Activated CD4-positive, alpha-beta memory T cell treated with anti-CD3 and anti-CD28 coated beads for 36 hours (primary cell): ENCODE measurements at places on chromosomes 16 and 17.
A peak's percentile ranks its signal among the peaks of the same experiment; 100 is the strongest.

- DNase-seq, result no peak
Measured at GRCh38 chr17:36127911-36128310, 24.3 kb downstream of the CCL4 start.

DNA sequence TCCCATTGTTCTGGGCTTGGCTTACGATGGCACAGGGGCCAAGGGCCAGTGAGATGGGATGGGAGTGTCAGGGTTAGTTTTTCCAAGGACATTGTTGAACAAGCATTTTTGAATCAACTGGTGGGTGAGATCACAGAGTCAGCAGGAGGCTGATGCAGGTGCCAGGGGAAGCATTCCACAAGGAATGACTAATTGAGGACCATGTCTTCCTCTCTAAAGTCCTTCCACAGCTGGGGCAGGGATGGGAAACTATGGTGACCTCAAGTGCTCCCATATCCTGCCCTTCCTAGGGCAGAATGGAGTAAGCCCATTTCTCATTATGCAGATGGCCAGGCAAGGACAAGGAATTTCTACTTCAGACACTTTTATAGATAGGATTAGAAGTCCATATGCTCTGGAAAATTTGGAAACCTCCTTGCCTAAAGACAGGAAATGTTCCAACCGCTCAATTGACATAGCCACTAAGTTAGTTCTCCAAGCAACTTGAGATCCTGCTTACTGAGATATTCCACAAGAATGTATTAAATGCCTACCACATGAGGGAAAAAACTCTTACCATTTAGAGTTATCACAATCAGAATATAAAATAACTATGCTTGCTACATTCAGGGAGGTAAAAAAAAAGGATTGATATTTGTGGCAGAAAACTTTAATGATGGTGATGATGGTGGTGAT lies 21.2 kb upstream of the ENGASE start:
- DNase-seq, result no peak

GRCh38 chr16:69143116-69143515 lies 10.7 kb downstream of the UTP4 start:
- no peak for DNase-seq

GRCh38 chr16:81457326-81458133 lies 12.9 kb downstream of the CMIP start:
- DNase-seq, result no peak

GRCh38 chr17:61809816-61810392 lies 53.4 kb downstream of the BRIP1 start:
- no peak for DNase-seq

DNA sequence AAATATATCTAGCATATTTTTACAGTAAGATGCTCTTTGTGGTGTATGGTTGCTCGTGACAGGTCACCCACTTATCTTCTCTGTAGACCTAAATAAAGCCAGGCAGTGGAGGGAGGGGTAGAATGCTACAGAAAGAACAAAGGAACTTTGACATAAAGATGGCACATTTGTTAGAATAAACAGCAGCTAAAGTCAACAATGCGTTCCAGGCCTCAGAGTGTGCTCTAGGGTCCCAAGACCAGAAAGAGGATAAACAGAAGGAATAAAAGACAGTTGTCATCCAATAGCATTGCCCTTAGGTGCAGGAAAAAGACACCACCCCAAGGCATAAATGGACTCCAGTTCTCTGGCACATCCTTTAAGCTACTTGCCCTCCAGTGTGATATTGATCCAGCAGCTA lies 523.0 kb upstream of the CDH11 start:
- DNase-seq, result no peak

GRCh38 chr17:67246653-67247415 lies 1.8 kb upstream of the HELZ start:
- DNase-seq, result peak; percentile 65

DNA sequence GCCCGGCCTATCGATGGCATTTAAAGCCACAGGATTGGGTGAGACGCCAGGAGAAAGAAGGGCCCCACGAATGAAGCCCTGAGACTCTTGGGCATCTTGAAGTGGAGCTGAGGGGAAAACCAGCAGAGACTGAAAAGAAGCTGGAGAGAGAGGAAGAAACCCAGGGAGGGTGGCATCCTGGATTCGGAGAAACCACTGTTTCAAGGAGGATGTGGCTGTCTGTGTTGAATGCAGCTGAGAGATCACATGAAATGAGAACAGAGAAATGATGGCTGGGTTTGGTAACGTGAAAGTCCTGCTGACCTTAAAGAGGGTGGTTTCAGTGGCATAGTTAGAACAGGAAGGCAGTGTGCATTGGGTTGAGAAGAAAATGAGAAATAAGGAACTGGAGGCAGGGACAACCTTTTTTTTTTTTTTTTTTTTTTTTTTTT lies 3.8 kb downstream of the TNFSF12 start:
- DNase-seq, result peak; percentile 62

DNA sequence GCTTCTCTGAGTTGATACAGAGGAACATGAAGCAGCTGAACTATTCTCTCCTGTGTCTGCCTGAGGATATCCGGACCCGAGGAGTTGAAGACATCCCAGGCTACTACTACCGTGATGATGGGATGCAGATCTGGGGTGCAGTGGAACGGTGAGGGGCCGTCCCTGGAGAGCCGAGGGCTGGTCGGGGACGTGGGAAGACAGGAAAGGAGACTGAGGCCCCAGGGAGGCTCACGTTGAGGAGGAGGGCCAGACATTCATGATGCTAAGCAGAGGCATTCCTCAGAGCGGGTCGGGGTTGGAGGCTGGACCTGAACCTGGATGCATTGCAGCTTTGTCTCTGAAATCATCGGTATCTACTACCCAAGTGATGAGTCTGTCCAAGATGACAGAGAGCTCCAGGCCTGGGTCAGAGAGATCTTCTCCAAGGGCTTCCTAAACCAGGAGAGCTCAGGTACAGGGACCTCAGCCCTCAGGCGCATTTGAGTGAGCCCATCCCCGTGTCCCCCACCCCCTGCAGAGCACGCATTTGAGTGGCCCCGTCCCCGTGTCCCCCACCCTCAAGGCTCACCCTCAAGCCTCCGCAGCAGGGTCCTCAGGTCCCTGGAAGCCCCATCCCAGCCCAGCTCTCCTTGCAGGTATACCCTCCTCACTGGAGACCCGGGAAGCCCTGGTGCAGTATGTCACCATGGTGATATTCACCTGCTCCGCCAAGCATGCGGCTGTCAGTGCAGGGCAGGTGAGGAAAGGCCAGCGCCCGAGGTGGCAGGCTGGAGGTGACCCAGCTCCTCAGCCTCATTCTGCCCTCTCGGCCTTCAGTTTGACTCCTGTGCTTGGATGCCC lies 8.3 kb downstream of the ALOX15B start:
- DNase-seq, result no peak

- DNase-seq, result no peak
Measured at GRCh38 chr16:68383858-68384257, 64.5 kb downstream of the SMPD3 start.

DNA sequence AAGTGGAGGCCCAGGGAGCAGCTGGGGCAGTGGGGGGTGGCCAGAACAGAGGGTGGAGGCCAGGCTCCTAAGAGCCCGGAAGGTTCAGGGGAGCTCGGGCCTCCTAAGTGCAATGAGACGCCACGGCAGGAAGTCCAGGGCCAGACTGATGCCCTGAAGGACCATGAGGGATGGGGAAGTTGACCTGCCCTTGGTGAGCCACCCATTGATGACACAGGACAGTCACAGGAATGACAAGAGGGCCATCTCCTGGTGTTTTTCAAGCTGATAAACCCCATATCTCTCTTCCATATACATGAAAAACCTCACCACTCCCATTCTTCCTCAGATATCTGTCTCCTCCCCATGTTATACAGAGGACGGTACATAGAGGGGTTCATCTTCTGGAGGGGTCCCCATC lies 5.8 kb upstream of the MRPL58 start:
- DNase-seq, result no peak

GRCh38 chr16:67542464-67542863 lies 13.8 kb downstream of the RIPOR1 start:
- peak; percentile 77 for DNase-seq

GRCh38 chr17:1630662-1631061 lies 2.0 kb upstream of the SLC43A2 start:
- DNase-seq, result no peak

GRCh38 chr16:68894714-68895113 lies 51.4 kb downstream of the TANGO6 start:
- no peak for DNase-seq

- DNase-seq, result peak; percentile 86
Measured at GRCh38 chr16:15961060-15961511, 11.7 kb downstream of the ABCC1 start.

- no peak for DNase-seq
Measured at GRCh38 chr16:1180549-1181403, 27.9 kb downstream of the CACNA1H start.

DNA sequence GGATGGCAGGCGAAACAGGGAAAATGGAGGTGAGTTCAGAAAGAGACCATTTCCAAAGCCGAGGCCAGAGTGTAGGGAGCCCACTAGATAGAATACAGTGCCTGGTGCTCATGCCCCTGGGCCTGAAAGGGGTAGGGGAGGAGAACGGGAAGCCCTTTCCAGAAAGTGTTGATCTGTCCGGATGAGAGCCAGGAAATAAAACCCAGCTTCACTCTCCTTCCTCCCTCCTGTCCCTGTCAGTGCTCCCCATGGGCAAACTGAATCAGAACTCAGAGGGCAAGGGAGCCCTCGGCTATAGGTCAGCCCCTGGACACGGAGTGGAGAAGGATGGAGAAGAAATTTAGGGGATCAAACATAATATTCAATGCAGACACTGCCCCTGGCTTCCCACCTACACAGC lies 57.7 kb upstream of the RPL38 start:
- no peak for DNase-seq

DNA sequence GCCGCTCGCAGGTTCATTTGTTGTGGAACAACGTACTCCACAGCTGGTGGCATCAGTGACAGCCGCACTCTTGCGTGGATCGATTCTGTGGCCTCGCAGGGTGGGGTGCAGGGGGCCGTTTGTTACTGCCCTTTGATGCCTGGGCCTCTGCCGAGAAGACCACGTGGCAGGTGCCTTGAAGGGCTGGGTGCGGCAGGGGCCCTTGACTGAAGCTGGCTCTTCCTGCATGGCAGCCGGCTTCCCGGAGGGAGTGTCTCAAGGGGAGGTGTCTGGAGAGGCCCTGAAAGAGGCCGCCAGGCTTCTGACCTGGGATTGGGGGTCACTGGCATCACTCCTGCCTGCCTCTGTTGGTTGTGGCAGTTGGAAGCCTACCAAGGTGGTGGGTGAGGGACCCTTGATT lies 43.8 kb downstream of the TBCD start:
- DNase-seq, result no peak

- peak; percentile 66 for DNase-seq
Measured at GRCh38 chr16:77169650-77170236, 21.2 kb upstream of the MON1B start.

DNA sequence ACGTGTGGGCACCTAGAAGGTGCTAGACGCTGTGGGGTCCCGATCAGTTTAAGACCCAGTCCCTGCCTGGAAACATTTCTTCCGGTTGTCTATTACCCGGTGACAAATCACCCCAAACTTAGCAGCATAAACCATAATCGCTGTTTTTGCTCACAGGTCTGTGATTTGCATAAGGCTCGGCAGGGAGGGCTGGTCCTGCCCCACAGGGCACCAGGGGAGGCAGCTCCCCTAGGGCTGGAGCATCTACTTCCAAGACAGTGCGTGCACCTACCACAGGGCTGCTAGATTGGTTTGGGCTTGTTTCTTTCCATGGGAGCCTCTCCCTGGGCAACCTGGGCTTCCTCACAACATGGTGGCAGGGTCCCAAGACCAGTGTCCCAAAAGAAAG lies 214.5 kb upstream of the CIBAR2 start:
- DNase-seq, result no peak

GRCh38 chr16:18049547-18050133 lies 286.9 kb downstream of the NPIPA8 start:
- DNase-seq, result no peak

GRCh38 chr17:78735832-78736525 lies 46.1 kb downstream of the CYTH1 start:
- DNase-seq, result no peak

DNA sequence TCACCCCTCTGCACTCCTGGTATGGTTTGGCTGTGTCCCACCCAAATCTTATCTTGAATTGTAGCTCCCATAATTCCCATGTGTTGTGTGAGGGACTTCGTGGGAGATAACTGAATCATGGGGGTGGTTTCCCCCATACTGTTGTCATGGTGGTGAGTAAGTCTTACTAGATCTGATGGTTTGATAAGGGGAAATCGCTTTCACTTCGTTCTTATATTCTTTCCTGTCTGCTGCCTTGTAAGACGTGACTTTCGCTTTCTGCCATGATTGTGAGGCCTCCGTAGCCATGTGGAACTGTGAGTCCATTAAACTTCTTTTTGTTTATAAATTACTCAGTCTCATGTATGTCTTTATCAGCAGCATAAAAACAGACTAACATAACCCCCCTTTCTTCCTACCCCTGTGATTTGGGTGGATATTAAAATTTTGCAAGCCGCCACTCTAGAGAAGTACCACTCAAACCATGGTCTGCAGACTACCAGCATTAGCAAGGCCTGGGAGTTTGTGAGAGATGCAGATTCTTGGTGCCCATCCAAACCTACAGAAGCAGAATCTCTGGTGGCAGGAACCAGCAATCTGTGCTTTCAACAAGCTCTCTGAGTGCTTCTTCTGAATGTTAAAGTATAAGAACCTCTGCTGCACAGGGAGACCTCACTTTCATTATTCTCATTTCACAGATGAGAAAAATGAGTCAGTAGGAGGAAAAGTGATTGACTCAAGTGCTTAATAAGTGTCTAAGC lies 999.5 kb upstream of the EEF2KMT start:
- no peak for DNase-seq

- no peak for DNase-seq
Measured at GRCh38 chr16:61419791-61420190, 616.4 kb downstream of the CDH8 start.

DNA sequence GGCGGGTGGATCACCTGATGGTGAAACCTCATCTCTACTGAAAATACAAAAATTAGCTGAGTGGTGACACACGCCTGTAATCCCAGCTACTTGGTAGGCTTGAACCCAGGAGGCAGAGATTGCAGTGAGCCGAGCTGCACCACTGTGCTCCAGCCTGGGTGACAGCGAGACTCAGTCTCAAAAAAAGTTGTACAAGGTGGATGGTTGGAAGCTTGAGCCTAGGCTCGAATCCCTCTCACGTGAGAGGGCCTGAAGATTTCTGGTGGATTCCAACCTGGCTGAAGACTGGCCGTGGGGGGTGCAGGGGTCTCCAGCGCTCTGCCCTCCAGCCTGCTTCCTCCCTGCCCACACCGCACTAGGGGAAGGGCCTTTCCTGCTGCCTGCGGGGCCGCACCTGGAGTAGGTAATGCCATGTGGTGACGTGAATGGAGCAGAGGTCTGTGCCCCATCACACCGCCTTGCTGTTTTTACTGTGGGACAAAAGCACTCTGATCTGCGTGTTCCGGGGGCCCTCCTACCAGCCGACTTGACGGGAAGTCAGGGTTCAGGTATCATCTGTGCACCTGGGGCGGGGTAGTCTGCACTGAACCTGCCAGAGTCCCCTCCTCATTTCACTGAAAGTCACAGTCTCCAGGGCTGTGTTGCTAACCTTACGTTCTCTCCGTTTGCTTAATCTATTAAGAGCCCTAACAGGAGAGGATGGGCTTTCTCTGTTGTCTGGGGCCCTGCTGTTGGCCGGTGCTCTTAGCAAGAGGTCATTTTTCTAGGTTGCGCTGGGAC lies 4.2 kb downstream of the RPL13 start:
- no peak for DNase-seq

GRCh38 chr17:73187203-73187769 lies 5.6 kb upstream of the COG1 start:
- no peak for DNase-seq

- no peak for DNase-seq
Measured at GRCh38 chr17:14733376-14733775, 432.5 kb downstream of the HS3ST3B1 start.
